ENCODE measurements at places on chromosomes 1 and 21. TPM values are rescaled to one million over a fixed set of nuclear protein-coding genes. Genes with fewer than 3 reads are reported as not detected.

Gene CCDC30
- total RNA-seq = 8.9 TPM

Gene CERS2
- 138 TPM for total RNA-seq

Gene ZBTB8A
- 10.5 TPM for total RNA-seq

DNA sequence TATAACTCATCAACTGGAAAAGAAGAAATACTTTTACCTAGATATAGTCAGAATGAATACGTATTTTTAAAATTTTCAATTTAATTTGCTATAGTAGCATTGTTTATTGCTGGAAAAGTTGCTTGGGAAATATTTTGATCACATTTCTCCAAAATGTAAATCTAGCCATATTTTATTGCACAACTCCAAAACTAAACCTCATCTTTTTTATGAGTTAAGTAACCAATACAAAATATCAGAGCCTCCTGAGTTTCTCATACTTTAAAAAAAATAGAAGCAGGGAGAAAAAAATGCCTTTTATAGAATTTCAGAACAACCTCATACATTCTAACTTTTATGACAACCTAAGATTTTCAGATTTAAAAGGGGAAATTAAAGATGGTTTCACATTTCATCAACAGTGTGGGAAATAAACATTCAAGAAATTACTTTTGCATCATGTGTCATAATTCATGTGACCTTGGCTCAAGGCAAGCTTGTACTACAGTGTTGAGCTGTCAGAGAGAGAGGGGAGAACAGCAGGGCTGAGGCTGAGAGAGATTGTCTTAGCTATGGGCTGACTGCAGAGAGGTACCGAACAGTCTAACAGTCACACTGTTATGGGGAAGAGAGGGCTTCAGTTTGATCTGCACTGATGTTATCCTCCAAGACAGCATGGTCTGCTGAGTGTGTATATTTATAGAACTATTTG, 519.0 kb downstream of the LTN1 start:
- no peak for DNase-seq

DNA sequence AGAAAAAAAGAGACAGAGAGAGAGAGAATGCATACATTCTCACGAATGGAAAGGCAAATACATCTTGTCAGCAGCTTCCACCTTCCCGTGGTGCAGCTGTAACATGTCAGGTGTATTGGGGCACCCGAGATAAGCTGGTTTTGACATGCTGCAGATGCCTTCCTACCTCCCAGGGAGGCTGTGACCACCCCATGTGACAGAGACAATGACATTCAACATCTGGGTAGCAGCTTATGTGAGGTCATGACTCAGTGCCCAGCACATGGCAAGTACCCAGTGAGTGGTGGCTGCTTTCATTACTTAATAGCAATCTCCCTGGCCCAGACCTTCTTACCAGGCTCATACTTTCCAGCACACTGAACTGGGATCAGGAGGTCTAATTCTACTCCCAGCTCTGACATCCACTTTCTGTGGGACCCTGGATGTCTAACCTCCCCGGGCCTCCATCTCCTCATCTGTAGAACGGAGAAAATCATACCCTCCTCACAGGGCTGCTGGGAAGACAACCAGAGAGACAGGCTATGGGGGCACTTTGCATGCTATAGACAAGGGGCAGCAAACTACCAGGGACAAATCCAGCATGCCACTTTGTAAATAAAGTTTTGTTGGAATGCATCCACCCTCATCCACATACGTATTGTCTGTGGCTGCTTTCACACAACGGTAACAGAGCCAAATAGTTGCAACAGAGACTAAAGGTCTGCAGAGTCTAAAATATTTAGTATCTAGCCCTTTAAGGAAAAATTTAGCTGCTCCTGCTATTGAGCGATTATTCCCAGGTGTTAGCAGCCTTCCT, 38.5 kb upstream of the ZBTB40 start:
- no peak for DNase-seq

- DNase-seq = no peak
Measured at GRCh38 chr1:164709126-164709525, 150.1 kb downstream of the PBX1 start.

GRCh38 chr1:206832352-206832880, 33.0 kb upstream of the IL20 start:
- DNase-seq = no peak

DNA sequence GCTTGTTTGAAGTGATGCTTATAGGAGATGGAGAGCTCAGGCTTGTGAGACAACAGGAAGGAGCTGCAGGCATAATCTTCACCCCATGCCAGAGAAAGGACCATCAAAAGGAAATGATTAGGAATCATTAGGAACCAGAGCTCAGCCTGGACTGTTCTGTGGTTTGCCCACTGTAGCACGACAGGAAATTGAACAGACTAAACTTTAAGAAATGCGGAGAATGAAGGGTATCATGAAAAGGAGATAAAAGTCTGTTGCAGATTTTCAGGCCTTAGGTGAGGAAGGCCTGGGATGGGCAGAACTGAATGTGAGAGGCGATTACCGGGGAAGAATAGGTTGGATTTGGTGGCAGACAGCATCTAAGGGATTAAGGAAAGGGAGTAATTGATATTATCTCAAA, 292.0 kb upstream of the PLXNA2 start:
- DNase-seq = no peak

DNA sequence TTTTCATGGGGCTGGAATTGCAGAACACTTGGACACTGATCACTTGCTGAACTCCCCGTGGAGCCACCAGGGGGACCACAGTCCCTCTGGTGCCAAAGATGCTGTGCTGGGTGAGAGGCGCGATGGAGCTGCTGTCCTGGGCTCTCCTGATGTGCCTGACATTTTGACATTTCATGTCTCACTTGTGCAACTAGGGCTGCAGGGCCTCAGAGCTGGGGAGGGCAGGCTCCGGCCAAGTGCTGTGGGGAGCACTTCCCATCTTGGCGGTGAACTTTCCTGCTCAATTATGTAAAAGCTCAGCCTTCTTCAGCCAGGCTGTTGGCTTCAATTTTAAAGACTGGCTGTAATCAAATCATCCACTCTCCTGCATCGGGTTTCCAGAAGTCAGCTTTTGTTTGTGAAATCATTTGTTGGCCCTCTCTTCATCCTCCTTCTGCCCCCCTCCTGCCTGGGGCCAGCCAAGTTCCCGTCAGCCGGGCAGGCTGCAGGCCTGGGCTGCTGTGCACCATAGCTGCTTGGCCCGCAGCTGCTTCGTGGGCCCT, 36.8 kb downstream of the KCNAB2 start:
- DNase-seq = no peak

DNA sequence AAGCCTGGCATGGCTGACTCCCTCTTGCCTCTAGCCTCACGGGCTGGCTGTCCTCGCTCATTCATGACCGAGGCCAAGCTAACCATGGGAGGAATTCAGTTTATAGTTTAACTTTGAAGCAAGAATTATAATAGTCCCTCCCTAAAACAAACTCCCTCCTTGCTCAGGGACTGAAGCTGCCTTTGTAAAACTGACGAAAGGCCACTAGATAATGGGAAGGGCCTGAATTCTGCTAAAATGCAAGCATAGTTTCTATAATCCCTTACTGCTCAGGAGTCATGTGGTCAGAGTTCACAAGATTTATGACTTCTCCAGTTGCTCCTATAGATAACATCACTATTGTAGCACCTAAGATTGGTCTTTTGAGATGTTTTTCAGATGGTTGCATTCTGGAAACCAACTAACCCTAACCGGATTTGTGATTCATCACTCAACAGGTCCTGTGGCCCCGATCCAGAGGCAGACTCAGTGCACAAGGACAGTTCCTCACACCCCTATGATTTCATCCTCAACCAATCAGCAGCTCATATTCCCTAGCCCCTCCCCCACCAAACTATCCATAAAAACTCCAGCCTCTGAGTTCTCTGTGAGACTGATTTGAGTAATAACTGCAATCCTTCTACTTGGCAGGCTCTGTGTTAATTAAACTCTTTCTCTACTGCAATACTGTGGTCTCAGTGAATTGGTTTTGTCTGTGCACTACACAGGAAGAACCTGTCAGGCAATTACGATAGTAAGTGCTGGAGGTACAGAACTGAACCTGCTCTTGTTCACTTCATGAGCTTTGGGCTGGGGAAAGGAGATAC, 26.4 kb downstream of the HHIPL2 start:
- no peak for DNase-seq
